ENCODE measurements at places on chromosomes 1 and 21. TPM values are rescaled to one million over a fixed set of nuclear protein-coding genes. Genes with fewer than 3 reads are reported as not detected.

Gene NFIA
- total RNA-seq = not detected

Gene CYP2J2
- not detected for total RNA-seq

Gene ATP1A4
- total RNA-seq = not detected

Gene NPPB
- total RNA-seq = not detected

Gene SYT14
- 0.15 TPM for total RNA-seq

Gene ZNF691
- total RNA-seq = 6.9 TPM

Gene S100A1
- total RNA-seq = 0.99 TPM

Gene MYOG
- not detected for total RNA-seq

Gene FCRL6
- total RNA-seq = not detected

Gene VWA5B1
- not detected for total RNA-seq

Gene PRELP
- total RNA-seq = not detected

Gene SMCP
- total RNA-seq = not detected

Gene AADACL4
- total RNA-seq = not detected

Gene FGR
- not detected for total RNA-seq

Gene FCGR3A
- total RNA-seq = not detected

Gene TRMT13
- 3.9 TPM for total RNA-seq

Gene LIN28A
- total RNA-seq = not detected

Gene PLA2G2F
- not detected for total RNA-seq

Gene MYCL
- 0.25 TPM for total RNA-seq

Gene CHI3L1
- total RNA-seq = 4.8 TPM

Gene BRINP2
- total RNA-seq = not detected

Gene SLAMF9
- total RNA-seq = not detected

Gene SLAMF7
- not detected for total RNA-seq

Gene PADI3
- total RNA-seq = 7.3 TPM

Gene AQP10
- not detected for total RNA-seq

Gene NR0B2
- total RNA-seq = not detected

Gene GUCA2B
- total RNA-seq = not detected

Gene SLAMF1
- not detected for total RNA-seq

Gene OR2T29
- not detected for total RNA-seq

Gene CD53
- total RNA-seq = not detected

Gene MIER1
- total RNA-seq = 11.3 TPM

Gene COL11A1
- total RNA-seq = not detected

Gene KRTAP7-1
- total RNA-seq = not detected

Gene CTH
- 1.1 TPM for total RNA-seq

Gene HPCA
- not detected for total RNA-seq

Gene CFAP107
- not detected for total RNA-seq

Gene TRIM46
- not detected for total RNA-seq

Gene TAF13
- total RNA-seq = 37.6 TPM

Gene CSF3R
- total RNA-seq = not detected

Gene NUP210L
- not detected for total RNA-seq

Gene HRNR
- total RNA-seq = not detected

Gene SPATA17
- total RNA-seq = 3.4 TPM

Gene THBS3
- 9.1 TPM for total RNA-seq

Gene HS2ST1
- total RNA-seq = 17.4 TPM

Gene GJB3
- total RNA-seq = not detected

Gene RGS16
- total RNA-seq = not detected

Measured in MG63 (cell line).